Daoy (cell line): ENCODE measurements at places on chromosomes 5 and 9. TPM values are rescaled to one million over a fixed set of nuclear protein-coding genes. Genes with fewer than 3 reads are reported as not detected.

GRCh38 chr9:2125906-2126305 is 110.8 kb downstream of the SMARCA2 start:
- no peak for DNase-seq

DNA sequence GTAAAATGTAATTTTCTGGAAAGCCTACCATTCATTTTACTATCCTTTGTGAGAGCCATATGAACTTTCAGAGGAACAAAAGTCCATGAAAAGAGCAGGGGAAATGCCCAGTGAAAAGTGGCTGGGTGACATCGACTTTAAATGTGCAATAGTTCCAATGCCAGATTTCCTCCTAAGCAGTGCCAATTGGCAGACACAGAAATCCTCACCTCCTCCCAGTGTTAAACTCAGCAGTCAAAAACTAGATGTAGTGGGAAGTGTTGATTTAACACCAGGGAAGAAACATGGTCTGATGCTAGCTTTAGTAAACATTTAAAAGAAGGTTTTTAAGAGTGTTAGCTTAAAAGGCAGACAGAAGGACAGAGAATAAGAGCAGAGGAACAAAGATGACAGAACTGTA is 2055.2 kb downstream of the MAT2B start:
- DNase-seq: no peak

GRCh38 chr5:77957-78804 is 13.8 kb upstream of the PLEKHG4B start:
- peak; percentile 73 for DNase-seq

DNA sequence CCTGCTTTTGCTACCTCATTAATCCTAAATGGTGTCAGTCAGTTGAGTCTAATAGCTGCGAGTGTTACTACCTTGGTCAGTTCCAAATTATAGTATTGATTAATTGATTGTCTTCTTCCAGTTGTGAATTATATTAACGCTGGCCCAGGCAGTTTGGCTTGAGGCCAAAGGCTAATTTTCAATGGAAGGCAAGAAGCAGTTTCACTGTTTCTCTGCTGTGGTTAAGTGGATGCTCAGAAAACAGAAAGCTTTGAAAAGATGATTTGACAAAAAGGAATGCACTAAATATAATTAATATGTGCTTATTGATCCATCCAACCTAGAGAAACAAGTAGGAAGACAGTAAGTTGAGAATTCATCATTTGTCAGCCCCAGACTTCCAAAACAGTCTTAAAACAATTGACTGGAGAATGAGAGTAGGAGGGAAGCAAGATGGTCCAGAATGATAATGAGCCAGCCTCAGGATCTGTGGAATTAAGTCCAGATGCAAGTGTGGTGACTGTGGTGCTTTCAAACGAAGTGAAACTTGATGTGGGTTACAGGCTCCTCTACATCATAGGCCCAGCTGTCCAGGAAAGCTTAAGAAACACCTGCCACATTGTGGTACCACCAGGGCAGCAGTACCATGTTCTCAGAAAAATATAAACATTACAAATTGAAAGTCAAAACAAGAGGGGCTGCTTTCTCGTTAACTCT is 1371.0 kb upstream of the DMAC1 start:
- DNase-seq: no peak

GRCh38 chr9:107636571-107637381 is 147.2 kb upstream of the KLF4 start:
- DNase-seq: no peak

DNA sequence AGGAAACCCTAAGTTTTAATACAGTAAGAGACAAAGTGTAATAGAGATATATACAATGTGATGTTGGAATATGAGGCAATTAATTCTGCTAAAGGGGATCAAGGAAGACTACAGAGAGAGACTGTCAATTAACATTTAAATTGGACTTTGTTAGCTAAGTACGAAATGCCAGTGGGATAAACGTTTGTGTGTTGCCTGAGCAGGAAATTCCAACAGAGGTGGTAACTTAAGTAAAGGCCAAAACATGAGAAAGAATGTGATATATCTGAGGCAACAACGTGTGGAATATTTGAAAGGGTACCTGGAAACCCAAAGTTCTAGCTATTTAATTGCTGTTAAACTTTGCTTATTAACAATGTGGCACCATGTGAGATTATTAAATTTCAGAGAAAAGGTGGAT is 1666.9 kb upstream of the WWC1 start:
- no peak for DNase-seq

GRCh38 chr9:89247431-89248353 is 63.3 kb upstream of the CKS2 start:
- DNase-seq: peak; percentile 76

- no peak for DNase-seq
Observed at GRCh38 chr9:119934497-119934896, 565.3 kb upstream of the BRINP1 start.

DNA sequence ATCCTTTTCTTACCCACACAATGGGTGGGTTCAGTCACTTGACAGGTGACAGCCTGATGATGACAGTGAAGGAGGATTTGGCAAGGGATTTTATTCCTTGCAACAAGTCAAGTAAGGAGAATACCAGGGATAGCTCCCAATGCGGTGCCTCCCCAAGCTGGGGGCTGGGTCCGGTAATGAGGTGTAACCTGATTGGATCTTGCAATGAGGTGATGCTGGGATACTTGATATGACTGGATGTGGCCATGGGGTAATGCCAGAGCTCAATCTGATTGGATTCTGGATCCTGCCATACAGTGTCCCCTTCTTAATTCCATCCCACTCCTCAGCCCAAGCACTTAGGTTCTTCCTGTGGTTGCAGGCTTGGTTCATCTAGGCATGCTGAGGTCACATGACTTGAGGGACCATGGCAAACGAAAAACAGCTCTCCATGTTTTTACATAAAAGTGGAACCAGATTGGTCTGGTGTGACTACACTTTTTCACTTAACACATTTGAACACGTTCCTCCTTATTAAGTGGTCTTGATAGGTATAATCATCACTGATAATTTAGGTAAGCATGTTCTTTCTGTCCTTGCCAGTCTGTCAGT is 181.1 kb downstream of the PDZD2 start:
- no peak for DNase-seq

GRCh38 chr5:94288937-94289336 is 329.5 kb downstream of the KIAA0825 start:
- no peak for DNase-seq

GRCh38 chr9:132192728-132193127 is 30.9 kb downstream of the NTNG2 start:
- no peak for DNase-seq

The NSA2 gene
- total RNA-seq: 210 and 260 TPM in 2 replicates

The GKAP1 gene
- total RNA-seq: 5.0 and 10.7 TPM in 2 replicates

The IDNK gene
- total RNA-seq: 4.2 and 12.1 TPM in 2 replicates

The IL7R gene
- 42.5 and 45.6 TPM in 2 replicates for total RNA-seq

The PHYHD1 gene
- not detected in 2 replicates for total RNA-seq

The SPATA6L gene
- total RNA-seq: 1.0 and 3.1 TPM in 2 replicates

The KIF4B gene
- 0.17 TPM in 1 of 2 replicates, not detected in the other for total RNA-seq

The SMARCA2 gene
- total RNA-seq: 56.6 and 90.3 TPM in 2 replicates

The BHMT2 gene
- 3.4 and 8.0 TPM in 2 replicates for total RNA-seq
